ENCODE measurements at places on chromosomes 16 and 17.

- DNase-seq, result peak; percentile 90
These were observed 6.6 kb downstream of the WFIKKN2 start for GRCh38 chr17:50841949-50842354.

- peak; percentile 86 for DNase-seq
These were observed 28.8 kb downstream of the MPP2 start for GRCh38 chr17:43878260-43879175.

DNA sequence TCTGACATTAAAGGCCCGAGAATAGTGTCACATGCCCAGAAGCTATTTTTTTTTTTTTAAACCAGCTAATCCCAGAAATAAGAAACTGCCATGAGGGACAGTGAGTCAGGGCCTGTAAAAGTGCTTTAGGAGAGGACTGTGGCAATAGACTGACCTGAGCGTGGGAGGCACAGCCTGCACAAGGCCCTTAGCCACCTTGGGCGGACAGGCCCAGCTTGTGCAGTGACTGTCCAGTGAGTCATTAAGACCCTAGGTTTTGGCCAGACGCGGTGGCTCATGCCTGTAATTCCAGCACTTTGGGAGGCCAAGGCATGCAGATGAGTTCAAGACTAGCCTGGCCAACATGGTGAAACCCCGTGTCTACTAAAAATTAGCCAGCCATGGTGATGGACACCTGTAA lies 343.0 kb upstream of the ZFHX3 start:
- no peak for DNase-seq

DNA sequence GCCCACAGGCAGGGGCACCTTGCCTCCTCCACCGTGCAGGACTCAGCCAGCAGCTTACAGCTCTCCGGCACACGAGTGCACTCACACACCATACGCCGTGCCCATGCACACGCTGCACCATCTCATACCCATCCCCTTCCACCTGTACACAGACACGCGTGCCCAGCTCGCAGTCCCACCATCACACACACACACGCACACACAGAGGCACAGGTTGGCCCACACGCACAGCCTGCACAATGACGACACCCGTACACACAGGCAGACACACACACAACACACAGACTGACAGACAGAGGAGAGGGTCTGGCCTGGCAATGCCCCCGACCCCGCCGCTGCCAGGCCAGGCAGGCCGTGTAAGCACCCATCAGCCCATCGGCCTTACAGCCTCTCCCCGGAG lies 12.1 kb downstream of the CASKIN1 start:
- no peak for DNase-seq

DNA sequence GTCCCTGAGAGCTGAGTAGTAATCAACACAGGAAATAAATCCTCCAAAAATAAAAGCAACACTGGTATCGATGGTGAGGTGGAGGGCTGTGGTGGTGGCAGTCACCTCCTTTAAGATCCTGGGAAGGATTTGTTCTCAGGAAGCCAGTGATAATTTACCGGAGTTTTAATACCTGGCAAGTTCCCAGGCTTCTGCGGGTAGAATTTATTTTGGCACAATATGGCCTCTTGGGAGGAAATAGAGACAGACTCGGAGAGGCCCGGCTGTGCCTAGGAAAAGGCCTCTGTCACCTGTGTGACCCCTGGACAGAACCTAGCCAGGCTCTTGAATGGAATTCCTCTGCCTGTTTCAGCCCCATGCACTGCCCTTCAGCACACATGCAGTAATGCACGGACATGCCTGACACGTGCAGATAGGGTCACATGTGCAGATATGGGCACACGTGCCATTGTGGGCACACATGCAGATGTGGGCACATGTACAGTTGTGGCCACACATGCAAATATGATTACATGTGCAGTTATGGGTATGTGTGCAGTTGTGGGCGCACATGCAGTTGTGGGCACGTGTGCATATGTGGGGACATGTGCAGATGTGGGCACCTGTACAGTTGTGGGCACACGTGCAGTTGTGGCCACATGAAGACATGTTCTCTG lies 33.5 kb downstream of the MGAT5B start:
- DNase-seq, result no peak

GRCh38 chr17:64240261-64240740 lies 22.8 kb downstream of the TEX2 start:
- DNase-seq, result no peak

GRCh38 chr16:57386381-57386951 lies 14.2 kb downstream of the CX3CL1 start:
- DNase-seq, result no peak

- peak; percentile 75 for DNase-seq
These were observed 7.8 kb upstream of the SLC38A10 start for GRCh38 chr17:81302861-81303333.

- DNase-seq, result no peak
These were observed 2.9 kb downstream of the SLC16A3 start for GRCh38 chr17:82231562-82232321.

Measured in WERI-Rb-1 (cell line).